ENCODE measurements at places on chromosomes 7 and 10.
A peak's percentile ranks its signal among the peaks of the same experiment; 100 is the strongest.

GRCh38 chr7:150977382-150978125 is 567 bp downstream of the KCNH2 start:
- DNase-seq: no peak

DNA sequence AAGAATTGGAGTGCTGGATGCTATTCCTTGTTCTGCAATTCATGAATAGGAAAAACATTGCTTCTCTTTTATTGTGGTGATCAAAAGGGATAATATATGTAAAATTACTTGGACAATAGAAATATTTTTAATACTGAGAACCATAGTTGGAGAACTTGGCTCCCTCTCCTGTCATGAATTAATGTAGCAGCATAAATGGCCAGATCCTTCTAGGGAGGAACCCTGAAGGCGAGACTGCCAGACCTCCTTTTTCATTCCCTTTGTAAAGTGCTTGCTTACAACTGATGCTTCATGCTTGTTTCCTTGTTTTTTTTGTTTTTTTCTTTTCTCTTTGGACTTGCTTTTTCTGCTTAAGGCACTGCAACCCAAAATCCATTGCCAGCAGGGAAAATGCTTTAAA is 233.6 kb downstream of the SH2D4B start:
- no peak for DNase-seq

- no peak for DNase-seq
Measured at GRCh38 chr10:75057680-75058079, 53.8 kb upstream of the SAMD8 start.

DNA sequence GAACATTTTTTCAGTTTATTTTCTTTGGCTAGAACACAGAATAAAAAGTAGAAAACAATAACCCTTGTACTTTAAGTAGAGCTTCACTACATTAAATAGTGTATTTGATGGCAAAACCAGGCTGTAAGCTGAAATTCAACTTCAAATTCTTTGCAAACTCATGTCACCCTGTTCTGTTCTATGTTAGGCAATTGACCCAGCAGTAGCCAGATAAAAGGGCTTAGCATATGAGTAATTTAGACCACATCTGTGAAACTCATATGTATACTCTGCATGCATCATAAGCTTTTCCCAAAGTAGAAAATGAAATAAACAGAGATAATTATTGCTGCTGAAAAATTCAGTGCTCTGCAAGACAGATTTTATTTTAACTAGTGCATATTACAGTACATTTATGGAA is 150.2 kb downstream of the GNAI1 start:
- peak; percentile 72 for DNase-seq

DNA sequence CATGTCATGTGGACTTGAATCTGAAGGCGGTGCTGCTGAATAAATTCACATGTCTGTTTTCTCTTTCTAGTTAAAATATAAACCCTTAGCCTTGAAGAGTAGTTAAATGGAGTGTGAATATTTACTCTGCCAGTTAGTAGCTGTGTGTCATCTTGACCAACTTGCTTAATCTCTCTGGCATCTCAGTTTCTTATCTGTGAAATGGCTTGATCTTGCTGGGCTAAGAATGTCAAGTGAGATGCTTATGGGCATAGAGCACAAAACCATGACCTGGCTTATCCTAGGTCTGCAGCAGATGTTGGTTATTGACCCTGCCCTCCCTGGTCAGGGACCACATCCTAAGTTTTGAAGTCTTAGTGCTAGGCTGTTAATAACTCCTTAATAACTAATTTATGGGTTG is 16.6 kb downstream of the ARID5B start:
- no peak for DNase-seq

GRCh38 chr7:21099432-21099831 is 312.7 kb upstream of the SP8 start:
- no peak for DNase-seq

GRCh38 chr10:13891128-13892000 is 304.6 kb downstream of the PRPF18 start:
- no peak for DNase-seq

GRCh38 chr7:44057849-44058758 is 7.3 kb downstream of the PGAM2 start:
- no peak for DNase-seq

GRCh38 chr10:76697923-76698322 is 939.7 kb downstream of the KCNMA1 start:
- no peak for DNase-seq

DNA sequence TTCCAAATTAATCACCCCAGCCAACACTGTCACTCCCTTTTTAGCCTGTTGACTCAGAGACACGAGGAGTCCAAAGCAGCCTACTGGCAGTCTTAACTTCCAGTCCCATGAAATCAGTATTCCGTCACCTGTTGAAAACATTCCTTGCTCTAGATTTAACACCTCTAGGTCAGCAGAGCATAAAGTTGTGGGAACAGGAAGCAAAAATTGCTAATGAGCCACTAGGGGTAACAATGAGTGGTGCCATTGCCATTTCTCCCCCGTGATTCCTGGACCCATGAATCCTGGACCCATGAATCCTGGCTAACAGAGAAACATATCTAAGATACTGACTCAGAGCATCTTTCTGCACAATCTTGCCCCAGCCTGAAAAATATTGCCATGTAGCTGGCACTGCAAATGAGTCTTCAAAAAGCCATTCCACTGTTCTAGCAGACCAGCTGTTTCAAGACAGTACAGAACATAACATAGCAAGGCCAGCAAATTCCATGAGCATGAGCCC is 252.7 kb upstream of the PTER start:
- no peak for DNase-seq

DNA sequence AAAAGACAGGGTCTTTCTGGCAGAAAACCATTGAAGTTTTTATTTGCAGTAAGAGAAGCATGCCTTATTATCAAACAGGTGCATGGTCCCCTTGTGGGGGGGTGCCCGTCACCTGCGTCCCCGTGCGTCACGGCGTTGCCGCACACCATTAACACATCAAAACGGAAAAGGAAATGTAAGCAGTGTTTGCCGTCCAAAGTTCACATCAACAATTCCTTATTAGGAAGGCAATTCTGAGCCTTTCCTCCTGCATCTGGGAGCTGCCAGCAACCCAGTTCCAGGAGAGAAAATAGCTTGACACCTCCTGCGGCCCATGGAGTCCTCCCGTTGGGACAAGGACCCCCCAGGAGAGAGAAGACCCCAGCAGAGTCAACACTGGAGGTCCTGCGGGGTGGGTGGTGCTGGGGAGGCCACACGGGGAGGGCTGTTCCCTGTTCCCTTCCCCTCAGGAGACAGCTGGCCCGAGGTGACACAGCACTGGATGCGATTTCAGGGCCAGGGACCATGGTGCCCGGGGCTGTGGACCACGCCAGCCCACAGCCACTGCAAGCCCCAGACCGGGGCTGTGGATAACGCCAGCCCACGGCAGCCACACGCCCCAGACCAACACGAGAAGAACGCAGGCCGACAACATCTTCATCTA is 39.5 kb downstream of the DIP2C start:
- no peak for DNase-seq

DNA sequence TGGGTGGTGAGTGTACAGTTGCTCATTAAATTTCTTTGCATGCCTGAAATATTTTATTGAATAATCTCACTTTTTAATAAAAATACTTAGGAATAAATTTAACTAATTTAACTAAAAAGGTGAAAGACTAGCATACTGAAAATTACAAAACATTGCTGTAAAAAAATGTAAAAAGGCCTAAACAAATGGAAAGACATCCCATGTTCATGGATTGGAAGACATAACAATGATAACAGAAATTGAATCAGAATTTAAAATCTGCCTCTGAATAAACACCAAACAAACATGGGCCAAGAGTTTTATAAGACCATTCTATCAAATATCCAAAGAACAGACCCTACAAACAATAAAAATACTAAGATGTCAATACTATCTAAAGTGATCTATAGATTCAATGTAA is 66.9 kb downstream of the LRRC17 start:
- no peak for DNase-seq

DNA sequence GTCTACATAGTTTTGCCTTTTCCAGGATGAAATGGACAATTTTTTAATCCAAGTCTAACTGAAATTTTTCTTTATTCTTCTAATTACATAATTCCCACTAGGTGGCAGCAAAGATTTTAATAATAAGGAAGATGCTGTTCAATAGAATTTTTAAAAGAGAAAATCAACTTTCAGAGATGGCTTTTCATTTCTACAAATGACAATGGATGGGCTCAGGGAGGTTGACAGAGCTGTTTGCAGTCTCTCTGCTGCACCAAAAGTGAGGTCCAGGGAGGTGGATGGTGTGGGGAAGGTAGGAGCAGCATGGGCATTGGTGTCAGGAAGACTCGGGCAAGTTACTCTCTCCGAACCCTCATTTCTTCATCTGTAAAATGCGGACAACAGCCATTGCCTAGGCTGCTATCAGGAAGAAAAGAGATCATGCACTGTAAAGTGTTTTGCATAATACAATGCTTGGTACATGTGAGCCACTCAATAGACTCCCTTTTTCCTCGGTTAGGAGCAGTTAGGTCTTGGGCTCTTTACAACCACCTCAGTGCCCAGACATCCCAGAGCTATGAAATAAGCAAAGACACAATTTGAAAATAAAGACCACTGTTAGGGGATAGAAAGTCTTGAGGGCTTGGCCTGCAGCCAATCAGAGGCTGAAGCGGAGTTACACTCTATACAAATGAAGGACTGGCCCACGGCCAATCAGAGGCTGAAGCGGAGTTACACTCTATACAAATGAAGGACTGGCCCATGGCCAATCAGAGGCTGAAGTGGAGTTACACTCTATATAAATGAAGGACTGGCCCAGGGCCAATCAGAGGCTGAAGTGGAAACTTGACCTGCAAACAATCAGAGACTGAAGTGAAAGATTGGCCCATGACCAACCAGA is 107.1 kb downstream of the ABLIM1 start:
- no peak for DNase-seq

DNA sequence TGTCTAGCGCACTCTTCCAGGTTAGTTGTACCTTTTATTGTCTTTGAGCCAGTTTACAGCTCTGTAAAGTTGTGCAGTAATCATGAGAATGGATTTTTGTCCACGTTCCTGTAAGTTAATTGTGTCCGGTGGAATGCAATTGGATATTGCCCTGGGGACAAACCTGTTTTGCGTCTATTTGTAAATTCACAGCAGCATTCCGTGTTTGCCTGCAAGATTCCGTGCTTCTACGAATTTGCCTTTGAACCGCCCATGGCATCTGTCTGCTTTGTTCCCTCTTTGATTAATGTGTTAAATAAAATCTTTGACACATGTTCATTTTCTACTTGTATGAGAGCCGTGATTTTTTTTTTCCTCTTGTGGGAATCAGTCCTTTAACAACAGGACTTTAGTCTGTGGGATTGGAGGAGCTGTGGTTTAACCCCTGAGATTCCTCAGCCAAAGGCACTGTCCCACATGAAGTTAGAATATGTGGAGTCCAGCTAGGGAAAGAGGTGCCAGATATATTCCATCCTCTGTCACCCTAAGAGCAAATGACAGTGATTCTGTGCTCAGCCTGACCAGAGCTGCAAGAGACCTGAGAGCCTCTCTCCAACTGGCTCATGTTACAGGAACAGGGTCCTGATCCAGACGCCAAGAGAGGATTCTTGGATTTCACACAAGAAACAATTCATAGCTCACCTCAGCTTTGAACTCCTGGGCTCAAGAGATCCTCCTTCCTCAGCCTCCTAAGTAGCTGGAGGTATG is 126.3 kb downstream of the COL26A1 start:
- DNase-seq: no peak

DNA sequence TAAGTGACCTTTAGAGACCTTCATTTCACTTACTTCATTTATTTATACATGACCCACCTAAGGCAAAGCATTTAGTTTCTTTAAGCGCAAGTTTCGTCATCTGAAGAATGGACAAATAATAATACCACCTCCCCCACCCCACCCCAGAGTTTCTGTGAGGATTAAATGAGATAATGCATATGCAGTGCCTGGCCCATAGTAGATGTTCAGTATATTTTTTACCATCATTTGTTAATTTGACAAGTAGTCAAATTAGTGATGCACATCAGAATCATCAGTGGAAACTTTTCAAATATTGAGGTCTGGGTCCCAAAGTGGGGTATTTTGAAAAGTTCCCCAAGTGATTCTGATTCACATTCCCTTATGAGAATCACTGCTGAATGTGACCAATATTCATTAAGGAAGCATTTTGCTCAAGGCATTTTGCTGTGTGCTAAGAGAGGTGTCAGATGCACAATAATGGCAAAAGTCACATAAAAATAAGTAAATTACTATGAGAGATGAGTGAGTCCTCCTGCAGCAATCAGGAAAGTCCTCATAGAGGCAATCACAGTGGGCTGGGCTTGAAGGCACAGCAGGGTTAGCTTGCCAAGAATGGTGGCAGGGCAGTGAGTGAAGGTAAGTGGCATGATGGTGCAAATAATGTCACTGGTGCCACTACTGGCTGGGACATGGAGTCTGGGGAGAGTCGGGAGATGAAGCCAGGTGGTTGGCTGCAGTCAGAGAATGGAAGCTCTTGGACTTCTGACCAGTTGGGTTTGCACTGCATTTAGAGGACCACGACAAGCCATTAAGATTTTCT is 244.1 kb downstream of the PTEN start:
- no peak for DNase-seq

DNA sequence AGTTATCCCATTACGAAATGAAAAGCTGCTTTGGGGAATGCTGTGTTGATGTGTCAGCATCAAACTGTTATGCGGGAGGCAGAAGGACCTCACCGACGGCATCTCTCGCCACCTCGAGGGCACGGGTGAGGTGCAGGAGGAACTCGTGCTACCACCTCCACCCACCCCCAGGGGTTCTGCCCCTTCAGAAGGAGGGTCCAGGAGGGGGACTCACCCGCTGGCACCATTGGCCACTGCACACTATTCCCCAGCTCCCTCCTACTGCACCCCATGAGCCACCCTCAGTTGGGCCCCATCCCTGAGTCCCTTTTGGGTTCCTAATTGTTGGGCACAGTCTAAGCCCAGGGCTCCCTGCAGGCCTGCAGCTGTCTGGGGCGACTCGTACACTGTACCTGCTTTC is 236.6 kb downstream of the PTPRN2 start:
- no peak for DNase-seq

DNA sequence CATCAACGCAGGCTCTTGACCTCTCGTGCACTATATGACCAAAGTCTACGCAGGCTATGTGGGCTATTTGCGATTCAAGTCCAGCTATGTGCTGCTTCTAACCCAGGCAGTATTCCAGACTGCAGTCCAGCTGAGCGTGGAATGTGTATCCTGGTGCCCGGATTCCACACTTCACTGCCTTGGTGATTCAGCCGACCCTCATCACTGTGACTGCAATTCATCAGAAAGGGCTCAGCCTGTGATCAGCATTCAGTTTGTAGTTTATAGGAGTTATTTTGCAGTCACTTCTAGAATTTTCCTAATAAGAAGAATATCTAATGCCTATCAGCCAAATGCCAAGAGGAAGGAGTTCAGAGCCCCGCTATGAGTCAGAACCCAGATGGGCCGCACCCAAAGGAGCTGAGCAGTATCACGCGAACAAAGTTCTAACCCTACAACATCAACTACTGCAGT is 119.8 kb upstream of the LANCL2 start:
- DNase-seq: peak; percentile 46

DNA sequence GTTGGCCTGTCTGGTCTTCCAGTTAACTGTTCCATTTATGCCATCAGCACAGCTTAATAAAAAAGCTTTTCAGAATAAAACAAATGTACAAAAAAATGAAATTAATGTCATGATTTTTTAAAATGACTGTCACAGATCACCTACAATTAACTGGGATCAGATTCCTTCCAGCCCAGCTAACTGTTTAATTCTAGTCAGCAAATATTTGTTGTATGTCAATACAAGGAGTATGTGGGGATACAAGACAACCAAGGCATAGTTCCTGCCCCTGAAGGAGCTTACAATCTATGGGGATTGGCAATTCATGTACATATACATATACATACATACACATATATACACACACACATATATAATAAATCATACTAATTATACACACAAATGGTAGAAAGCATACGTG is 16.5 kb downstream of the SGCE start:
- DNase-seq: no peak

GRCh38 chr7:155980841-155981240 is 168.6 kb upstream of the SHH start:
- DNase-seq: no peak

Data from AG04449 (cell line).